ENCODE measurements at places on chromosomes 16 and 17.

GRCh38 chr17:32486111-32486700 is 587 bp upstream of the CDK5R1 start:
- DNase-seq = peak; percentile 70

DNA sequence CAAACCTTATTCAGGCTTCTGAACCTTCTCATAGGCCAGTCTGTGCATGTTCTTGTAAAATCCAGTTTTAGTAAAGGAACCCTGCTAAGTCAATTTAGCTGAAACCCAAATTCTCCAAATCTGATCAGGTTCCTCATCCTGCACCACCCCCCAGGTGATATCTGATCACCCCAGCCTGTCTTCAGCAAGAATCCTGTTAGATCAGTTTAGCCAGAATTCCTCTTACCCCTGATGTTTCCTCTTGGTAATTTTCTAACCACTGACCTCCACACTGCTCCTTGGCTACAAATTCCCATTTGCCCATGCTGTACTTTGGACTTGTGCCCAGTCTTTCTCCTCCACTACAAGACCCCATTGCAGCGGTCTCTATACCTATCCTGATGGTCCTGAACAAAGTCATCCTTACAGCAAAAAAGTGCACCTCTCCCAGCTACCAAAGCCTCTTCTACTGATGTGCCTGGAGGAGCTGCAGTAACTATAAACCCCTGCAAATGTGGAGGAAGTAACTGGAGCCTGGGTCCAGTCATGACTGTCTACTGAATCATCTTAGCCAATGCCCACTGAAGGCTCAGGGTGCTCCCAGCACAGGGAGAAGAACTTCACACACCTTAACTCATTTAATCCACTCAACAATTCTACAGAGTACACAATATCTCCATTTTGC is 23.8 kb downstream of the TEX14 start:
- no peak for DNase-seq

DNA sequence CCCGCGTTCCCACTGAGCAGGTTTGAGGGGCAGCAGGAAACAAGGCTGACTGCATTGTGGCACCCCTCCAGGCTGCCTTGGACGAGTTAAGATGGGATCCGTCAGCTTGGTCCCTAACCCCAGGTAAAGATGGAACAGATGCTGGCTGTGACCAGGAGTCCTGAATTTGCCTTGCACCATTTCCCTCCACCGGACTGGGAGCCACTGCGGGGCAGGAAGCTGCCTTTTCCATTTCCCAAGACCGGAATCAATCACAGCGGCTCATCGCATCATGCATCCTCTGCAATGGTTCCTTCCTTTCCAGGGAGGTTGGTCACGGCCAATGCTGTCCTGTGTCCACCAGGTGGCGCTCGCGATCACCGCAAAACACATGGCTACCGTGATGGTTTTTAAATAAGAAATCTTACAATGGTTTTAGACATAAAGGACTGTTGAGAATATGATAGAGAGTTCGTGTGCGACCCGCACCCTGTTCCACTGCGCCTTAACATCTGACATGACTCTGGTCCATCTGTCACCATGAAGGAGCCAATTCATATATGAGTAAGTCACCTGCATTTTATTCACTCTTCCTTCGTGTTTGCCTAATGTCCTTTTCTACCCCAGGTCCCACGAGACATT is 6.8 kb upstream of the MEAK7 start:
- peak; percentile 88 for DNase-seq

GRCh38 chr17:40445751-40446468 is 2.7 kb downstream of the IGFBP4 start:
- no peak for DNase-seq

DNA sequence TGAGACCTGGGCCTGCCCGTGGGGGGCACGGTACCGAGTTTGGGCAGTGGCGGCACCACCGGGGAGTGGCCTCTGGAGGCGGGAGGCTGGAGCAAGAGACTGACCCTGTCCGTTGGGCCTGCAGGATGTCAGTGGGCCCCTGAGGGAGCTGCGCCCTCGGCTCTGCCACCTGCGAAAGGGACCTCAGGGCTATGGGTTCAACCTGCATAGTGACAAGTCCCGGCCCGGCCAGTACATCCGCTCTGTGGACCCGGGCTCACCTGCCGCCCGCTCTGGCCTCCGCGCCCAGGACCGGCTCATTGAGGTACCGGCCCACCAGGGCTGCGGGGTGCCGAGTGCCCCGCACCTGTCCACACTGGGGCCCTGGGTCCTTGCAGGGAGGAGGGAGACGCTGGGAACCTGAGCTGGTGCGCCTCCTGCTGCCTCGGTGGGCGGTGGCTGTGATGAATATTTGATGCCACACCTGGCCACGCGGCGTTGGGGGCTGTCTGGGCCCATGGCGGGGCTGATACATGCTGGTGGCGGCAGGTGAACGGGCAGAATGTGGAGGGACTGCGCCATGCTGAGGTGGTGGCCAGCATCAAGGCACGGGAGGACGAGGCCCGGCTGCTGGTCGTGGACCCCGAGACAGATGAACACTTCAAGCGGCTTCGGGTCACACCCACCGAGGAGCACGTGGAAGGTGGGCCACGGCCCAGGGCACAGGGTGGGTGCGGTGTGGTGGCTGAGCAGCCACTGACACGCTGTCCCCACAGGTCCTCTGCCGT is 9.7 kb downstream of the NHERF2 start:
- no peak for DNase-seq

- peak; percentile 11 for DNase-seq
These were observed 21.7 kb downstream of the PRMT7 start for GRCh38 chr16:68332411-68333121.

DNA sequence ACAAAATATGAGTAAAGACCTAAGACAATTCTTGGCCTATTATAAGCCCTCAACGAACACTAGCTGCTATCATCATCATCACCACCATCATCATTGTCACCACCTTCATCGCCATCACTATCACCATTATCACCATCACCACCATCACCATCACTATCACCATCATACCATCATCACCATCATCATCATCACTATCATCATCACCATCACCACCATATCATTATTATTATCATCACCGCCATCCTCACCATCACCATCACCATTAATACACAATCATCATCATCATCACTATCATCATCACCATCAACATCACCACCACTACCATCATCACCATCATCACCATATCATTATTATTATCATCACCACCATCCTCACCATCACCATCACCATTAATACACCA is 82.5 kb downstream of the RGS9 start:
- no peak for DNase-seq

GRCh38 chr16:21704733-21705132 is 41.0 kb downstream of the OTOA start:
- DNase-seq = no peak

- DNase-seq = no peak
These were observed 461.7 kb upstream of the DYNLRB2 start for GRCh38 chr16:80079072-80079471.

- DNase-seq = no peak
These were observed 664.6 kb upstream of the CA10 start for GRCh38 chr17:52823155-52823554.

GRCh38 chr16:83813823-83814658 is 6.3 kb downstream of the HSBP1 start:
- no peak for DNase-seq

- DNase-seq = no peak
These were observed 18.0 kb upstream of the CACNA1H start for GRCh38 chr16:1134776-1135458.

GRCh38 chr17:78923660-78924453 is 1.3 kb downstream of the TIMP2 start:
- DNase-seq = peak; percentile 45

- no peak for DNase-seq
These were observed 56.4 kb upstream of the IRX3 start for GRCh38 chr16:54342966-54343365.

DNA sequence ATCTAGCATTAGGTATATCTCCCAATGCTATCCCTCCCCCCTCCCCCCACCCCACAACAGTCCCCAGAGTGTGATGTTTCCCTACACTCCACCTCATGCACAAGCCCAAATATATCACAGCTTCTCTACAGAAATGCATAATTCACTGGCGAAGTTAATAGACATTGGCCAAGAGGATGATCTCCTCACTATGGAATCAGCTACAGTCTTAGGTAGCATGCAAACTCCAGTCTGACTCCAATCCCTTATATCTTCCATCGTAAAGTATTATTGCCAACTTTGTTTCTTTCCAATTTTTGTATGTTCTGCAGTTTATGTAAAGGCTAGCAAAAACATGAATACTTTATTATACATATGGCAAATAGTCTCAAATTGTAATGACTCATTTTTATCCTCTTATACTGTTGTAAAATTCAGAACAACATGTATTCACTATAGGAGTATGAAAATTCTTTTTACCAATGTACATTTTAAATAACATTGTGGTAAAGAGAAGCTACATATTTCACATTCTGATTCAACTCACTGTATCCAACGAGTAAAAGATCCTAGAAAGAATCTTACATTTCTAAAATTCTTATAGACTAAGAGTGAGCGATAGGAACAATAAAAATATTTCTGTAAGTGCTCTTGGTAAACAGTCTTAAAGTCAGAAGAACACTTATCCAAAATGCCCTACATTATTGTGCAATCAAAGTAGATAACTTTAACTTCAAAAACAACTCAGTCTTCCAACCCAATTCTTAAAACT is 871 bp downstream of the ABCA8 start:
- no peak for DNase-seq

- DNase-seq = no peak
These were observed 106.0 kb downstream of the COPRS start for GRCh38 chr17:31753011-31753410.

GRCh38 chr16:9917691-9918090 is 264.5 kb downstream of the GRIN2A start:
- DNase-seq = no peak

- DNase-seq = no peak
These were observed 32.1 kb downstream of the SPACA3 start for GRCh38 chr17:33023790-33024189.

DNA sequence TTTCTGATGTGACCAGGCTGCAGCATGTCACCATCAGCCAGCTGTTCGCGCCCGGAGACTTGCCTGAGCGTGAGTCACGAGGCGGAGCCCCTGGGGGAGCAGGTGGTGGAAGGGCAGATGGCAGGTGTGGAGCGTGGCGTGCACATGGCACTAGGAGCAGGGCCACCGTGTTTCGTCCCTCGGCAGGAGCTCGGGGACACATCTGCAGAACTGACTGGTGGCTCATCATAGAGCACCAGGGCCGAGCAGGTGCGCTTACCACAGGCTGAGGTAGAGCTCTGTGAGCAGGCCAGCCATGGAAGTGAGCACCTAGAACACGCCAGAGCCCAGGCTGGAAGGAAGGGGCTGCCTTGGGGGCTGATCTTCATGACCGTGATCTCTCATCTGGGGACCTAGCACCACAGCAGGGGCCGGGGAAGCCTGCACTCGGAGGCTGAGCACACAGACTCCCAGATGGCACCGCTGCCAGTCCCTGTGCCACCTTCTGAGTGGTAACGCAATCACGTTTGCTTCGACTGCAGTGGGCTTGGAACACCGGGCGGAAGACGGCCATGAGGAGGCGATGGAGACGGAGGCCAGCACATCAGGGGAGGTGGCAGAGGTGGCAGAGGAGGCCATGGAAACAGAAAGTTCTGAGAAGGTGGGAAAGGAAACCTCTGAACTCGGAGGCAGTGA is 61.8 kb upstream of the ENDOV start:
- DNase-seq = no peak

- peak; percentile 30 for DNase-seq
These were observed 2.0 kb upstream of the PSMB3 start for GRCh38 chr17:38750312-38751121.

DNA sequence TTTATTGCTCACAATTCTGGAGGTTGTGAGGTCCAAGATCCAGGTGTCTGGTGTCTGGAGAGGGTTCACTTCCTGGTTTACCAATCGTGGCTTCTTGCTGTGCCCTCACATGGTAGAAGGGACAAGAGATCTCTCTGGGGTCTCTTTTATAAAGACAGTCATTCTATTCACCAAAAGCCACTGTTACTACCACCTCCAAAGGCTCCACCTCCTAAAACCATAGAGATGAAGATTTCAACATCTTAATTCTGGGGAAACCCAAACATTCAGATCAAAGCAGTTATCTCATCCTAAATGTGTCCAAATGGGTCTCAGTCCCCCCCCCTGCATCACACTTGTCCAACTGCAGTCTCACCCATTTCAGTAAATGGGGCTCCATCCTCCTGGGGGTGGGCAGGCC is 132.9 kb upstream of the XYLT1 start:
- no peak for DNase-seq

GRCh38 chr17:58666858-58667267 is 25.0 kb downstream of the TEX14 start:
- peak; percentile 48 for DNase-seq

GRCh38 chr16:59540621-59541020 is 806.5 kb upstream of the GOT2 start:
- no peak for DNase-seq

DNA sequence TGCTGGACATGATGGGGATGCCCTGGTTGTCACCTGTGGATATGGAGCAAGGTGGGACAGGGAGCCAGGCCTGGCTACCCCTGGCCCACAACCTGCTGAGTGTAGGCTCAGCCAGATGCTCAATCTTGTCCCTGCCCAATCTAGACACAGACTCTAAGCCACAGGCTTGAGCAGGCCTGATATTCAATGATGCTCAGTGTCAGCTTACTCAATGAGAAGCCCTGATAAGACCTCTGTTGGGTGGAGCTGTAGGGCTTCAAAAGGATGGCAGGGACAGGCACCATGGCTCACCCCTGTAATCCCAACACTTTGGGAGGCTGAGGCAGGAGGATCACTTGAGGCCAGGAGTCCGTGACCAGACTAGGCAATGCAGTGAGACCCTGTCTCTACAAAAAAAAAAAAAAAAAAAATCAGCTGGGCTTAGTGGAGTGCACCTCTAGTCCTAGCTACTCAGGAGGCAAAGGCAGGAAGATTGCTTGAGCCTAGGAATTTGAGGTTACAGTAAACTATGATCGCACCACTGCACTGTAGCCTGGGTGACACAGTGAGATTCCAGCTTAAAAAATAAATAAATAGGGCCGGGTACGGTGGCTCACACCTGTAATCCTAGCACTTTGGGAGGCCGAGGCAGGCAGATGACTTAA is 3.4 kb downstream of the LCAT start:
- no peak for DNase-seq

GRCh38 chr16:22267764-22268163 is 29.4 kb upstream of the POLR3E start:
- DNase-seq = no peak

Measured in activated CD4-positive, alpha-beta T cell treated with anti-CD3 and anti-CD28 coated beads, Interleukin-10, Interleukin-2, amounts not matched to agents 100 ng/mL and 50 ng/mL, durations not matched to agents 16 hours and 8 hours (primary cell).